ENCODE measurements at places on chromosomes 5 and 9. TPM values are rescaled to one million over a fixed set of nuclear protein-coding genes. Genes with fewer than 3 reads are reported as not detected.

The NRARP gene
- total RNA-seq, result 92.0 TPM

The NACC2 gene
- 26.9 TPM for total RNA-seq

The SERF1A gene
- total RNA-seq, result 43.7 TPM

The SPATA31D4 gene
- not detected for total RNA-seq

The SLC45A2 gene
- 0.95 TPM for total RNA-seq

The NHP2 gene
- total RNA-seq, result 110 TPM

Data from transverse colon (tissue), 4 donors.